T-helper 2 cell treated with Interferon-gamma antibody and Interleukin-4, amounts not matched to agents 5 μg/mL and 100 μg/mL, for 36 hours (primary cell): ENCODE measurements at places on chromosomes 2 and 18.

DNA sequence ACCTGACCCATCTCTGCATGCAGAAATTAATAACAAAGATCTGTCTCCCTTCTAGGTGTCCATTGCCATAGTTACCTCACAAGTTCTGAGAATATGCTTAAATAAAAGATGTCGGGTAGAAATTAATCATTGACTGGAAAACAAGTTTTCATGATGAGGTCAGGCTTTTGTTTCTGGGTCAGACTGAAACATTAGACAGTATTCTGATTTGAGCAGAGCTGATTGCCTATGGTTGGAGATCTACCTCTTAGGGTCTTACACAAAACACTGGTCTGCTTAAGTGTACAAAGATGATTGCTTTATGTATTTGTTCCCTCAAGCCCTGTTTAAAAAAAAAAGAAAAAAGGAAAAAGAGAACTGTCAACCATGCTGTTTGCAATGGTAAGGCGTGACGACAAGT lies 956.4 kb downstream of the CPS1 start:
- DNase-seq: no peak

DNA sequence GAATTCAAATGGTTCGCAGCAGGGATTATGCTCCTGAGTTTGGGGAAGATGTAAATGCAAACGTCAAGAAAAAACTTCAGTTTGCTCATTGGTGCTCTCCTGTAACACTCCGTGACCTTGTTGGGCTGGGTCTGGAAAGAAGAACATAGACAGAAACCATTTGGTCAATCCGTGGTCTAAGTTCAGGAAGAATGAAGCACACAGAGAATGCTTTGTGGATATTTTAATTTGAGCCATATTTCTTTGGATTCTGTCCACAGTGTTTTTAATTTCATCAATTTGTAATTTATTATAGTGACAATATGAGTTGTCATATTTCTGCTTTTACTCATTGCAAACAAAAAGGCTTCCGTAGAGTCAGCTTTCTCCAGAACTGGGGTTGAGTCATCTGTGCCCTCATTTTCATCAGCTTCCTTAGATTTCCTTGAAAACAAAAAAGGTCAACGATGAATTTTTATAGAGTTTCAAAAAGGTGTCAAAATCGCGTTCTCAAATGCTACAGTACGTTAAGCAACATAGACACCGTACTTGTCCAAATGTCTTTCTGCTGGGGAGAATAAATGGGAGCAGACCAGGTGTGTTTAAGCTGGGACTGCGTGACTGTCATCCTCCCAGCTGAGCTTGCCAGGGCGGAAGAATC lies 606.4 kb downstream of the RNF144A start:
- DNase-seq: peak; percentile 55

DNA sequence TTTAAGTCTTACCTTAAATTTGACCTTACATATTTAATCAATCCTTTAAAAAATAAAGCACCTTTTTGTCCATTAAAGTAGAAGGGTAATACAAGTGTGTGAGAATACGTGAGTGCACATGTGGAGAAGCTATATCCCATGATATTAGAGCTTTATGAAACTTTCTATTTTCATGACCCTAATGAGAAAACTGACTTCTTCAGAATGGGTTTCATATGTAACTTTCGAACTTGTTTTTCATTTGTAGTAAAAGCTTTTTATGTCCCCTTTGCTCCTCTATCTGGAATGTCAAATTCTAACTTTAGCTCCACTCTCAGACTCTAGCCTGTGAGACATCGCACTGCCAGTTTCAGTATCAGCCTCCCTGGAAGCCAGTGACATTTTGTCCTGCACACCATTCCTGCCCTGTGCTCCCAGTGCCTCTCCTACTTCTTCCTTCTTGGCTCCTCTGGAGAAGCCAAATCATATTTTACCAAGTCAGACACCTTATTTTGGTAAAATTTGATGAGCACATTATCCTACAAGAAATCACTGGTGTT lies 42.0 kb downstream of the MAPRE2 start:
- no peak for DNase-seq

GRCh38 chr2:166173263-166173662 lies 45.4 kb upstream of the SCN1A start:
- no peak for DNase-seq

DNA sequence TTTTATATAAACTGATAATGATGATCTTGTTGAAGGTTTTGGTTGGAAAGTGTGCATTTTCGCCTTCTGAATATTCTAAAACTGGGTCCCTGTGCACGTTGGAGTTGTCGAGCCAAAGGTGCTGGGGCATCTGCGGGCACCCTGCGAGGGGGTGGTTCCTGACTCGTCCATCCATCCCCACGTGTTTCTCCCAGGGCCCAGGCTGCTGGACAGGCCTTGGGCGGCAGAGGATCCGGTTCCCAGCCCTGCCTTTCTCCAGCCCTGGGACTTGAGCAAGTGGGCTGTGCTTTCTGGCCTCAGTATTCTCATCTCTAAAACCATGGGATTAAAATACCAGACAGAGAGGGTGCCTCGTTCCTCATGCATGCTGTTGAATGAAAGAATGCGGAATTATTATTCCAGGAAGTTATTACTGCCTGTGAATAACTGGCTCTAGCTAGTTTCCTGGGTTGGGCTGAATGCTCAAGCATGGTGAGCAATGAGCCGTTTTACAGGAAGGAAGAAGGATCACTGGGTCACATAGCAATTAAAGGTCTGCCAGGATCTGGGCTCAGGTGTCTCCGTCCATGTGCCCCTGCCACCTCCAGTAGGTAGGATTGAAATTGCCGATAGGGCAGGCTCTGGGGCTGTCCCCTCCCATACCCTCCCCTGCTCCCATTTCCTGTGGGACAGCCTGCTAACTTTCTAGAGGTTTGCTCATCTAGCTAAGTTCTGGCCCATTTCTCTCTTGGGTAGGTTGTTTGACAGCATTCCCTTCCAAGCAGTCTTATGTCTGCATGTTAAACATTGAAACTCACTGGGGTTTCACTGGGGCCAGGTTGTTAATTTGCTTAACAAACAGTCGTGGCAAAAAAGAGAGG lies 77.2 kb upstream of the HS6ST1 start:
- no peak for DNase-seq

DNA sequence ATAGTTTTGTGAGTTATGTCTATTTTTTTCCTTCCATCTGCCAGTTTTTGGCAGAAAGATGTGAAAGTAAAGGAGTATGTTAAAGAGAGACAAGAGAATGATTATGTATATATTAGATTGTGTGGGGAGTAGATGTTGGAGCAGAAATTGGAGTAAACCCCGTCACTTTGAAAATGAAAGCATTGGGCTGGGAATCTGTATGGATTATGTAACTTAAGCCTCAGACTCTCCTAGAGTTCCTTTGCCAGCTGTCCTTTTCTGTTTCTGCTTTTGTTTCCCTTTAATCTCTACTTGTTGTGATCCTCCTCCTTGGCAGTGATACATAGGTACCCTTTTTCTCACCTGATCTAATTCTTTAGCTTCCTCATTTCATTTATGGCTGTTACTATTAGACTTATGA lies 19.2 kb downstream of the CCDC138 start:
- DNase-seq: no peak

DNA sequence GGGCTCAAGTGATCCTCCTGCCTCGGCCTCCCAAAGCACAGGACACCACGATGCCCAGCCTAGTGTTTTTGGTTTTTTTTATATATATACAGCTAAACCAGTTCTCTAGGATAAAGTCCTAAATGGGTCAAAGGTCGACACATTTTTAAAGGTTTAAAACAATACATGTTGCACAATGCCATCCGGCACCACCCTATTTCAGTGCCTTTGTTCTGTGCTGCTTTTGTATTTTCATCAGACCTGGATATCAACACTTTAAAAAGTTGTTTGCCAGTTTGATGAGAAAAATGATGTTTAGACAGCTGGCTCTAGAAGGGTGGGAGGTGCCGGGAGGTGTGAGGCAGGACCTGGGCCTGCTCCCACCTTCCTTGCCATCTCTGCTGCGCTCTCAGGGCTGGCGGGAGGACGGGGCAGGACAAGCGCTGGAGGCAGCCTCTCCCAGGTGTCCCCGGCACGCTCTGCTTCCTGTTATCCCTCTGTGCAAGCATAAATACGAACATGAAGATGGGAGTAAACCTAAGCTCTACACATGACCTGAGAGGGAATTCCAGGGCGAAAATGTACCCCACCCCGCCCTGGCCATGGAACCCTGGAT lies 103.7 kb downstream of the HS6ST1 start:
- DNase-seq: no peak

DNA sequence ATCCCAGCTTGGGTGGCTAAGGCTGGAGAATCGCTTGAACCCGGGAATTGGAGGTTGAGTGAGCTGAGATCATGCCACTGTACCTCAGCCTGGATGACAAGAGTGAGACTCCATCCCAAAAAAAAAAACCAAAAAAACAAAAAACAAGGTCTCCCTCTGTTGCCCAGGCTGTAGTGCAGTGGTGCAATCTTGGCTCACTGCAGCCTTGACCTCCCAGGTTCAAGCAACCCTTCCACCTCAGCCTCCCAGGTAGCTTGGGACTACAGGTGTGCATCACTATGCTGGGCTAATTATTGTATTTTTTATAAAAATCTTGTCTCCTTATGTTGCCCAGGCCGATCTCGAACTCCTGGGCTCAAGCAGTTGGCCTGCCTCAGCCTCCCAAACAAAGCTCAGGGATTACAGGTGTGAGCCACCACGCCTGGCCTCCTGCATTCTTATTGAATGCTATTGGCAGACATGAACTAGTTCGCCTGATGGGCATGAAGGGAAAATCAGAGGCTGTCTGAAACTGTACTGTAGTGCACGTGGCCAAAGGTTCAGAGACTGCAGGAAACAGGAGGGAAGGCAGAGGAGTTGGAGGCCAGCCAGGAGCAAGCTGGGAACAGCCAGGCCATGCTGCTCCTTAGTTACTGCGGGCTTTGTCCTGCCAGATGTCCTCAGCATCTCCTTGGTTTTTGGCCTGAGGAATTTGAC lies 16.0 kb upstream of the ASXL2 start:
- no peak for DNase-seq

GRCh38 chr18:59657012-59657411 lies 40.2 kb downstream of the CCBE1 start:
- DNase-seq: no peak

GRCh38 chr2:172412984-172413492 lies 14.3 kb upstream of the ITGA6 start:
- no peak for DNase-seq

DNA sequence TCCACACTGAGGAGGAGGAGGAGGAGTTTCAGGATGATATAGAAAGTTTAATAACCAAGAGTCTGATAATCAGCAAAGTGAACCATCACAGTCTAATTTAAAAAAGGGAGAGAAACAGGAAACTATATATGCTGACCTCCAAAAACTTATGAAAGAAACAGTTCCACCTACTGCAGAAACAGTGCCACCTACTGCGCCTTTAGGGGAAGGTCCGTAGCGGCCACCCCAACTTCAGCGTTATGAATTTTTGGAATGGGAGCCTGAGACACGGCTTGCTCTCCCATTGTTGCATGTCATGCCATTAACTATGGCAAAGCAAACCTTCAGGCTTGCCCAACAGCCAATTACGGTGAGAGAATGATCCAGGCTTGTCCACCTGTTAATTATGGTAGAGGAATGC lies 1719.2 kb upstream of the LRRTM1 start:
- DNase-seq: no peak

GRCh38 chr2:178247250-178247649 lies 52.9 kb downstream of the OSBPL6 start:
- no peak for DNase-seq

- DNase-seq: no peak
Observed at GRCh38 chr18:76506974-76507764, 12.1 kb upstream of the ZNF516 start.

DNA sequence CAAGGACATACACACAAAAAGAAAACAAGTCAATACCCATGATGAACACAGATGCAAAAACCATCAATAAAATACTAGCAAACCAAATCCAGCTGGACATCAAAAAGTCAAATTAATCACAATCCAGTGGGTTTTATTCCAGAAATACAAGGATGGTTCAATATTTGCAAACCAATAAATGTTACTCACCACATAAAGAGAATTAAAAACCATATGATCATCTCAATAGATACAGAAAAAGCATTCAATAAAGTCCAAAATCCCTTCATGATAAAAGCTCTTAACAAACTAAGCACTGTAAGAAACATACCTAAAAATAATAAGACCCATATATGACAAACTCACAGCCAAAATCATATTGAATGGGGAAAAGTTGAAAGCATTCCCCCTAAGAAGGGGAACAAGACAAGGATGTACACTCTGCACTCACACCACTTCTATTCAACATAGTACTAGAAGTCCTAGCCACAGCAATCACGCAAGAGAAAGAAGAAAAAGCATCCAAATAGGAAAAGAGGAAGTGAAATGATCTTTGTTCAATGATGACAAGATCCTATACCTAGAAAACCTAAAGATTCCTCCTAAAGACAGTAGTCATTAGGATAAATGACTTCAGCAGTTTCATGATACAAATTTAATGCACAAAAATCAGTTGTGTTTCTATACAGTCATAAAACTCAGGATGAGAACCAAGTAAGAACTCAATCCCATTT lies 62.6 kb downstream of the TRAPPC8 start:
- no peak for DNase-seq

GRCh38 chr2:176508984-176509740 lies 239.9 kb downstream of the MTX2 start:
- peak; percentile 48 for DNase-seq

DNA sequence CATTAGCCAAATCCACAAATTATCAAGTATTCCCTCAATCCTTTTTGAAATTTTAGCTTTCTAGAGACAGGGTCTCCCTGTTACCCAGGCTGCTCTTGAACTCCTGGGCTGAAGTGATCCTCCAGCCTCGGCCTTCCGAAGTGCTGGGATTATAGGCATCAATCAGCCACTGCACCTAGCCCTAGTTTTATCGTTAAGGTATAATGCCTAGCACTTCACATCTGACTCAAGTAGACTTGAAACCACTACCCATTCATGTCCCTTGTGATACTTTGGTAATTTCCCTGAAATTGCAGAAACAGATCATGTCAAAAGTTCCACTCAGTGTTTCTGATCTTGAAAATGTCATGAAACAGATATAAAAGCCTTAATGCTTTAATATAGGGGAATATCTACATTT lies 26.3 kb downstream of the MEX3C start:
- DNase-seq: no peak

DNA sequence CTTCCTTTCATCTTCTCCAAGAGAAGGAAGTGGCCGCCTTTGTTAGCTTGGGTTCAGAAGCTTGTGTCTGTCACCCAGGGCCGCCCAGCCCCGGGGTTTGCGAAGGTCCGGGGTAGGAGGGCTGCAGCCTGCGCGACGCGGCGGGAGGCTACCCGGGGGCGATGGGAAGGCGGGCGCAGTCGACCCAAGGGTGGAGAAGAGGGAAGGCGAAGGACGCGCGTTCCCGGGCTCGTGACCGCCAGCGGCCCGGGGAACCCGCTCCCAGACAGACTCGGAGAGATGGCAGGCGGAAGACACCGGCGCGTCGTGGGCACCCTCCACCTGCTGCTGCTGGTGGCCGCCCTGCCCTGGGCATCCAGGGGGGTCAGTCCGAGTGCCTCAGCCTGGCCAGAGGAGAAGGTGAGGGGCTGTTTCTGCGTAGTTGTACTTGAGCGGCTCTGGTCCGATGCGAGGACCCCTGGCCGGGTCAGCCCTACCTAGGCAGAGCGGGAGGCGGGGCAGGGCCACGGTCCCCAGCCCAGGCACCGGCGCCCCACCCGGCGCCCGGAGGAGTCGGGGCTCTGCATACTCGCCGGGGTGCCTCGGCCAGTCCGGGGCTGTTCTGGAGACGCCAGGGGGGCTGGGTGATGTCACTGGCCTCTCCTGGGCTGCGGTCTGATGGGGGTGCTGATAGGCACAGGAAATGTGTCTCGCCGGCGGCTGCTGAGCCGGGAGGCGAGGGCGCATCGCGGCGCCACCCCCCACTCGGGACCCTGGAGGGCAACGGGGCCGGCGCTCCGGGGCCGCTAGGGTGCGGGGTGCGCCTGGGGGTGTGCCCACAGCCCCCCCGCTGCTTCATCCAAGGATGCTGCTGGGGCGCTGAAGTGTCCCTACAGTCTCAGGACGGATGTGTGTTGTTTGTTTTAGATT lies at the start of gene QPCT:
TSS of gene QPCT (plus strand) at position 178 of the 909 bp plus-strand sequence. CDS start at position 280, 102 bp downstream.
- DNase-seq: peak; percentile 42
